ENCODE measurements at places on chromosomes 3 and 15.

- no peak for DNase-seq
Measured at GRCh38 chr3:49498648-49499047, 28.6 kb downstream of the DAG1 start.

DNA sequence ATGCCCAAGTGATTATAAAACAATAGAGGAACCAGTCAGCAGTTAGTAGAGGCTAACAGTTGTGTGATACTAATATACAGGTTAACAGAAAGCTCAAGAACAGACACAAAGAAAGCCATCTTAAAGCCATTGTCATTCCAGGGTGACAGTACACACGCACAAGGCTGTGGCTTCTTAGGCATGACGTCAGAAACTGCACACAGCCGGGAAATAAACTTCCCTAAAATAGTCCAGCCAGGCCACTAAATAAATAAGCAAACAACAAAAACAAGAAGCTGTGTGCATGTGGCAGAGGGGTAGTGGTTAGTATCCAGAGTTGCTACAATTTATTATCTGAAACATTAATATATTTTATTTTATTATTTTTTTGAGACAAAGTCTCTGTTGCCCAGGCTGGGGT is 49.8 kb downstream of the PPCDC start:
- no peak for DNase-seq

GRCh38 chr15:64731012-64731804 is 44.2 kb downstream of the RBPMS2 start:
- peak; percentile 97 for DNase-seq

DNA sequence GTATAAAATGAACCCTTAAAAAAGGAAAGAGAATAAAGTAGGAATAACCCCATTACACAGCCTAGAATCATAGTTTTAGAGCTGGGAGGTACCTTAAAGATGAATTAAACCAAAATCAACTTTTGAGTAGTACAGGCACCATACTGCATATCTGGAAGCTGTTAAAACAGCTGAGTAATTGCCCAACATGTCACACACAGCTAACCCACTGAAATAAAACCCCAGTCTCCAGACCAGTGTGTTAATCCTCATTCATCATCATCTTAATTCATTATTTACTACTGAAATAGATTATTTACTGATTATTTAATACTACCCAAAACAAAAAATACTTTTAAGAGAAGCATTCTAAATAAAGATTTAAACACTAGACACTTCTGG is 52.8 kb downstream of the GPR160 start:
- no peak for DNase-seq

- no peak for DNase-seq
Measured at GRCh38 chr3:141313093-141313683, 55.1 kb upstream of the ZBTB38 start.

GRCh38 chr3:147313513-147313912 is 92.8 kb downstream of the ZIC4 start:
- DNase-seq: no peak

GRCh38 chr15:25416693-25417092 is 22.1 kb downstream of the UBE3A start:
- no peak for DNase-seq
